Muscle of arm (tissue), 14 donors: ENCODE measurements at places on chromosomes 2 and 18. TPM values are rescaled to one million over a fixed set of nuclear protein-coding genes. Genes with fewer than 3 reads are reported as not detected.
A peak's percentile ranks its signal among the peaks of the same experiment; 100 is the strongest.

SIX3 gene
- not detected for polyA plus RNA-seq

GKN1 gene
- not detected for polyA plus RNA-seq

CRYGD gene
- polyA plus RNA-seq, result not detected

TBR1 gene
- not detected for polyA plus RNA-seq

ANKRD30B gene
- not detected for polyA plus RNA-seq

- DNase-seq, result no peak
These were observed 236.3 kb upstream of the ID2 start for GRCh38 chr2:8445580-8445979.

DNA sequence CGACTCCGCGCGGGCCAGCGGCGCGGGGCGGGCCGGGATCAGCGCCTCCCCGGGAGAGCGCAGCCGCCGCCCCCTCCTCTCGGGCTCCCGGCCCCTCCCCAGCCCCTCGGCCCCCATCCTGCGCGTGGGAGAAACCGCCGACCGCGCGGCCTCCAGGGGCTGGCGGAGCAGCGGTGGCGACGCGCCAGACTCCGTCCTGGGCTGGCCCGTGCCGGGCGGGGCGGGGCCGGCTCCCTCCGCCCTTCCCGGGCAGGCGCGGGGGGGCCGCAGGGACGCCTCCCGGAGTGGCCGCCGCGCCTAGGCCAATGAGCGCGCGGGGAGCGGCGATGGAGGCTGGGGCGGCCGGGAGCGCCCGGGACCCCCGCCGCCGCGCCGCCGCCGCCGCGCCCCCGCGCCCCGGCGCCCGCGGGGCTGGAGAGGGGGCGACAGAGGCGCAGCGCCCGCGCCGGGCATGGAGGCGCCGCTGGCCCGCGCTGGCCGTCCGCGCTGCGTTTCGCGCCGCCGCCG is 49.1 kb downstream of the KCNIP3 start:
- DNase-seq, result no peak

- DNase-seq, result peak; percentile 86
These were observed at the start of gene ANTXR1 for GRCh38 chr2:69013142-69013839. Gene ANTXR1 (plus strand): TSS chr2:69013179. CDS start chr2:69013500, 321 bp downstream.

DNA sequence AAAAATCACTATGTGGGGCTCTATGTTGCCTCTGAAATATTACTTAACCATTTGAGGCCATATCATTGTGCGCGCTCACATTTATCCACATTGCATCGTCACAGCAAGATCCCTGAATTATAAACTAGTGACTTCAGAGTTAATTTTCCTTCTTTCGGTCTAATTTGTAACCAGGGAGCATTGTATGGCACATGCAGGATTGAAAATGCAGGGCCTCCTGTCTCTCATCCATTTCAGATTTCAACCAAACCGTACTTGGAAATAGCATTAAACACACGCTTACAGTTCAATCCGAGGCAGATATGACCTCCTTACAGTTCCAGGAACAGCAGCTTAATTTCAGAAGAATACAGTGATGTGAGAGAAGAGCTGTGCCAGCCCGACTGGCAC is 532 bp downstream of the MYOM1 start:
- DNase-seq, result no peak

DNA sequence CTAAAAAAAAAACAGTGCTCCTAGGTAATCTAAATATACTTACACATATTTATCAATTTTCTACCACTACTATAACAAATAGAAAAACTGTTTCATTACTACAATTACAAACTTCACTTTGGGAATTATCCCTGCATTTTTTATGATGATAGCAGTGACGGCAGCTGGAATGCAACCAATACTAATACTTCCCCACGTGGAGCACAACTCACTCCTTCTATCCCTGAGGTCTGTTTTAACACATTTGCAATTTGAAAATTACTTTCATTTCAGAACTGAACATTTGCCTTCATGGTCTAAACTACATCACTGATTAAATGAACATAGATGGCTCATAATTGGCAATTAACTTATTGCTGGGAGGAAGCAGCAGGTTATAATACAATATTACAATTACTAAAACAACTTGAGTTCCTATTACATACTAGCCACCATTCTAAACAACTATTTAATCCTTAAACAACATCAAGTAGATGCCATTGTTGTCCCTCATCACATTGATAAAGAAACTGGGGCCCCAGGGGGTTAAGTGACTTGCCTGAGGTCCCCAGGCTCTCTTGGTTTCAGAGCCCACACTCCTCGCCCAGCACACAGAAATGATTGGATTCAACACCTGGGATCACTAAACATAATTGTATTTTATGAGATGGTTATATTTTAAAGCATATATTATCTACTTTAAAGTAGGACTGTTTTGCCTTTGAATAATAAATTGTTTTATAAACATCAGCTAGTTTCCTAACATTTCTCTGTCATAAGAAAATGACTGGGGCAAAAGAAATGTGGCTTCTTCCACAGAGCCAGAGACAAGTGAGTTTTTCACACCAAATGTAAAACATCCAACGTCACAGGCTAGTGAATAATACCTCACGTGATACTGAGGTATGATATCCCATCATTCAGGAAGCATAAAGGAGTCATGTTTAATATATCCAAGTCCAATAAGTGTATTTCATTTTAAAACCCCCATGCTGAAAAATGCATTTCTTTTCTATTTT is 6.2 kb downstream of the COLEC12 start:
- no peak for DNase-seq

DNA sequence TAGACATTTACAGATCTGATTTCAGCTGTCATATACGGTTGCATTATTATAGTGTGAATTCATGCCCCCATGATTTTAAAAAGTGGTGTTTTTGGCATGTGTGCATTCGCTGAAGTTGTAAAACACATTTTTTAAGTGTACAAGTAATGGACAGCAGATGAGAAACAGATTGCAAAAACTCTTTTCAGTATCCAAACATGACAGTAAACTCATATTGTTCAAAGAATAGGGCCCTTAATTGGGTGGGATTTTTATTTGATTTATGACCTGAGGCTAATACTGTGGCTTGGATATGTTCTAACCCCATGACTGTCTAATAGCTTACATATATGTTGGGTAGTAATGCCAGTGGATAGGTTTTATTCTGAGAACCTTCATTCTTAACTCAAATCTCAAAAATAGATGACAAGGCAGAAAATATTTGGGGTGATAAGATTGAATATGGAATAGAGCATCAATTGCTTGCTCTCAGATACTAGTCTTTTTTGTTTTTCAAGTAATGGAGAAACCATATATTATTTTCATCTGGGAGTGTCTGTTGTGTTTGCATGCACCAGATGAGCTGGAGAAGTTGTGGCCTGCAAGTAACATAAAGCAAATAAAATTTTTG is 118.6 kb downstream of the PARD3B start:
- DNase-seq, result no peak
